ENCODE measurements at places on chromosomes 1 and 21.

- DNase-seq, result no peak
Observed at GRCh38 chr1:115837740-115838421, 3.0 kb downstream of the NHLH2 start.

DNA sequence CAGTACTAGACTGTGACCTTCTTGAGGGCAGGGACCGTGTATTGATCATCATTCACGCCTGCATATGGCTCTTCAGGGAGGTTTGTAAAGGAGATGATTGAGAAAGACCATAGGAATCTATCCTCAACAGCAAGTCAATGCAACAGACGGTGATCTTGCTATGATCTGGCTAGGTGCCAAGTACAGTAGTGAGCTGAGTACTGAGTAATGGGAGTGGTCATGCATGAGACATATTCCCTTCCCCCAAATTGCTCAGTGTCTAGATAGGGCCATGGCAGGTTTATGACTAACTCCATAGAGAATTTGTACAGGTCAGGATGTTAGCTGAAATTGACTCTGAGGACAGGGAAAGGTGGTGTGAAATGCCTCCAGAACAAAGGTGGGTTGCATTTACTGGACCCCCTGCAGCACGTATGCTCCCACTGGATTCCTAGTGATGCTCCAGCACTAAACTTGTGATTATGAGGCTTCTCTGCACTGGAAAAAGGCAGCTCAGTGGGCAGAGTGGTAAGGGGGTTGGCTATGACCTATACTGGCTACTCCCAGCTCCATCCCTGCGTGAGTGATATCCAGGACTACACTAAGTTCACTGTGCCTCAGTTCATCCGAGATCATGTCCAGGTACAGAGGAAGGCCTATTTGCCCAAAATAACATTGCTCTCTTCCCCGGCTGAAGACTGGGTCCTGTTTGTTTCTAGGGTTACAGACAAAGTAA lies 37.2 kb downstream of the KCNJ6 start:
- DNase-seq, result no peak

GRCh38 chr1:26938004-26938658 lies 16.6 kb downstream of the NUDC start:
- DNase-seq, result no peak

GRCh38 chr1:36657826-36658225 lies 175.1 kb upstream of the CSF3R start:
- DNase-seq, result no peak

- no peak for DNase-seq
Observed at GRCh38 chr1:19484798-19485361, 459 bp downstream of the CAPZB start.

- no peak for DNase-seq
Observed at GRCh38 chr21:36563341-36563926, 83.5 kb upstream of the CLDN14 start.
